ENCODE measurements at places on chromosomes 7 and 10.
A peak's percentile ranks its signal among the peaks of the same experiment; 100 is the strongest.

DNA sequence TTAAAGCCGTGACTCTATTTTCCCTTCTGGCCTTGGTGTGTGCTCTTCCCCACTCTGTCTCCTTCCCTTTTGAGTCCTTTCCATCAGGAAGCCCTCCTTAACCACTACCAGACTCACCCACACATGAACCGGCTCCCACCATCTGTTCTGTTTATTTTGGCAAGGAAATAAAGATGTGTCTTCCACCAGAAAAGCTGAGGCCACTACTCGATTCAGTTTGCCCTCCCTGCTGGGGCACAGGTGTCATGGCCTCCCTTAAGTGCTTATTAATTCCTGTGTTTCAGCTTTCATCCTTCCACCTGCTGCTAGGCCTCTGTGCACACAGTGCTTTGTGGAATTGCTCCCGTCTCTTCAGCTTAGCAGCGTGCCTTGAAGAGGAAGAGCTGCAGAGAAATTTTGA, 16.7 kb downstream of the POR start:
- DNase-seq = peak; percentile 86

DNA sequence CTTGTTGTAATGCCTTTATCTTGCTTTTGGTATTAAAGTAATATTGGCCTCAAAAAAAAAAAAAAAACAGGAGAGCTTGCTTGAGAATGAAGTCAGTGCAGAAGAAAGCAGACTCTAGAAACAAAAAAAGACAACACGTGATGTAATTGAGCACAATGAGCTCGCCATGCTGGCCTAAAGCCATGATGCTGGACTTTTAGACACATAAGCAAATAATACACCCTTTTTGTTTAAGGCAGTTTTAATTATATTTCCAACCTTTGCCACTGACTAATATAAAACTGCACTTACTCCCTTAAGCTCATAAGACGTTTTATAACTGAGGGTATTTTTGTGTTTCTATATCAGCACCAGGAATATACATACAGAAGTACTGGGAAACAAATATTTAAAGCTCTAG, 798.3 kb downstream of the KCNMA1 start:
- no peak for DNase-seq

DNA sequence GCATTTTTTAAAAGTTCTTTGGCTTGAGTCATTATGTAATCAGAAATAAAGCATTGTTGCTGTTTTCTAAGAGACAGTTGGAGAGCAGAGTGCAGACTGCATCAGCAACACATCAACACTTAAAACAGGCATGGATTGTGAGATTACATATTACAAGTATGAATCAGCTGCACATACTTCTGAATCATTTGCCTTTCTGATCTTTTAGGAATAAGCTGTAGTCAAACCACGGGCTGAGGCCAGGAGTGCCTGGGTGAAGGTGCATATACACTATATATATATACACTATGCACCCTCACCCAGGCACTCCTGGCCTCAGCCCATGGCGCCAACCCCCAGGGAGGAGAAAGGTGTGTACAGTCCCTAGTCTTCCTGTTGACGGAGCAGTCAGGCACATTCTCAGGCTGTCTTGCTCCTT, 52.4 kb upstream of the DLX6 start:
- no peak for DNase-seq

DNA sequence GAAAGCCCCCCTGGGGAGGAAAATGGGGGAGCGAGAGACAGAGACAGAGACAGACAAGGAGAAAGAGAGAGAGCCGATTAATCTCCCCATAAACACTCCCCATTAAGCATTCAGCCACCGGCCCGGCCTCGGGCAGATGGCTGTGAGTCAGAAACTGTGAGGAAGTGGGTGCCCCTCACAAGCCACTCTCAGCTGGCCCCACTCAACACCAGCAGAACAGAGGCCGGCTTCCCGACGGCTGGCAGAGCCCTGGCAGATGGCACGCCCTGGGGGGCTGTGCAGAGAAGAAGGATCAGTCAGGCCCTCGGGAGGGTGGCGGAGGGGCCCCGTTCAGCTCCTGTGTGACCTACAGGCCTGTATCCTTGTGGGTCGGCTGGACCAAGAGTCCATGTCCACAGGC, 41.2 kb downstream of the CAMK2B start:
- DNase-seq = no peak

DNA sequence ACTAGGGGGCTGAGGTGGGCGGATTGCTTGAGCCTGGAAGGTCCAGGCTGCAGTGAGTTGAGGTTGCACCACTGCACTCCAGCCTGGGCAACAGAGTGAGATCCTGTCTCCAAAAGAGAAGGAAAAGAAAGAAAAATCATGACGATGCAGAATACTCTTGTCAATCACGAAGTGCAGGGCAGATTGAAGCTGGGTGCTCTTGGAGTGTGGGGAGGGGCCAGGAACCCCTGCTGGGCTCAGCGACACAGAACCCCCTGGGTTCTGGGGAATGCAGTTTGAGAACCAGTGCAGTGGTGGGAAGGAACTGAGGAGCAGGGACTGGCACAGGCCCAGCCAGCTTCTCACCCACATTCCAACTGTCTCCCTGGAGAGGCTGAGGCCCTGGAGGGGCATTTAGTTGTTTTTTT, 10.8 kb upstream of the INTS1 start:
- no peak for DNase-seq

GRCh38 chr10:3623746-3624145, 161.3 kb downstream of the KLF6 start:
- DNase-seq = no peak

GRCh38 chr7:92834507-92835260, 1.7 kb downstream of the CDK6 start:
- no peak for DNase-seq

GRCh38 chr7:2728316-2729030, 40.5 kb downstream of the AMZ1 start:
- no peak for DNase-seq

- DNase-seq = no peak
Measured at GRCh38 chr7:139543801-139544603, 20.5 kb downstream of the CLEC2L start.

DNA sequence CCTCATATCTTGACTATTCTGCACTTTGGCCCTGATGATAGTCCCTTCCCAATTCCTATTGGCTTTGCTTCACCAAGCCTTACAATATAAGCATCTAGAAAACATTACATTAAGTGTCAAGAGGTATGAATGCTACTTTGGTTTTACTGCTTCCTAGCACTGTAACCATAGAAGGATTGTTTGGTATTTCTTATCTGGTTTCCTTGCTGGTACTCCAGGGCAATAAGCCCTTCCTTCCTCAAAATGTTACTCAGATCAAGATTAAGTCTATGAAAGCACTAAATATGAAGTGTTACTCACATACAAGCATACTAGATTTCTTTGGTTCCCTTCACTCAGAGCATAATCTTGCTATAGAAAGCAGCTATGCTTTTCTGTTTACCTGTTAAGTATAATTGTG, 492.5 kb downstream of the ETV1 start:
- DNase-seq = no peak

DNA sequence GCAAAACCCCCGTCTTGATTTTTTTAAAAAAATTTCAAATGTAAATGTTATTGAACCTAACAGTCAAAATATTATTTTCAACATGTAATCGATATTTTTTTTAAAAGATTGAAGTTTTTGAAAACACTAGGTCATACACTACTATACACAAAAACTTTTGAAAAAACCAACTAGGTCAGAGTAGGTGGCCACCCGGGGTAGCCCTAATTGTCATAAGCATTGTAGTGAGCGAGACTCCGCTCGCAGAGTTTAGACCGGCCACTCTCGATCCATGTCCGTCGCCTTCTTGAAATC, 417 bp downstream of the RFC2 start:
- DNase-seq = no peak

- DNase-seq = no peak
Measured at GRCh38 chr10:51029172-51029641, 45.1 kb upstream of the PRKG1 start.

- no peak for DNase-seq
Measured at GRCh38 chr10:89531359-89531758, 4.0 kb downstream of the SLC16A12 start.

GRCh38 chr10:133438711-133439273, 14.4 kb upstream of the SPRN start:
- DNase-seq = peak; percentile 40

DNA sequence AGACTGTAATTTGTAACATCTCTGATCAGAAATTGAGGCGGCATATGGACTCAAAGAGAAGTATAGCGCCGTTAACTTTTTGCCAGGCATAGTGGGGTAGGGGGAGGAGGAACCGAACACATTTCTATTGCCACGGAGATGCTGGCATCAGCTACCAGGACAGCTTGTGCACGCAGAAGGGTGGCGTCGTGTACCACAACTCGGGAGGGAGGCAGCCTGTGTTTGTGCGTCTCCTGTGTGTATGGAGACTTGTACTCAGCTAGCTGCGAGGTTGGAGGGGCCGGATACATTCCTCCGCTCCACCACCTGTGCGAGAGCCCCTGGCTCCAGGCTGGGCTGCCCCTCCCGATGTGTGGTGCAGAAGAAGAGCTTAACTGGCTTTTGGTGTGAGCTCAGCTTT, 634.8 kb downstream of the TYW1 start:
- DNase-seq = no peak

DNA sequence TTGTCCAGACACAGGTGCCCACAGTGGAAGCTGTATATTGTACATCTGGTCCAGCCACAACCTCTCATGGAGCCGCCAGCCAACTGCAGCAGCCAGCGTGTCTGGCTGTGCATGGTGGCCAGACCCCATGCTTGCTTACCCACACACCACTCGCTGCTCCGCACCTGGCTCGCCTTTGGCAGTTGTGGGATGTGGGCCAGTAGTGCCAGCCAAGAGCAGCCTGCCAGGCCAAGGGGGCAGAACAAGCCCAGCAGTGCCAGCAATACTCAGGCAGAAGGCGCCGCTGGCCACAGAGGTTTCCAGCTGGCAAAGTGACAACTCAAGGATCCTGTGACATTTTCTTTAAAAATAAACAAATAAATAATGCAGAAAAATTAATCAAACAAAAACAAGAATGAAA, 11.7 kb upstream of the TMEM243 start:
- no peak for DNase-seq

DNA sequence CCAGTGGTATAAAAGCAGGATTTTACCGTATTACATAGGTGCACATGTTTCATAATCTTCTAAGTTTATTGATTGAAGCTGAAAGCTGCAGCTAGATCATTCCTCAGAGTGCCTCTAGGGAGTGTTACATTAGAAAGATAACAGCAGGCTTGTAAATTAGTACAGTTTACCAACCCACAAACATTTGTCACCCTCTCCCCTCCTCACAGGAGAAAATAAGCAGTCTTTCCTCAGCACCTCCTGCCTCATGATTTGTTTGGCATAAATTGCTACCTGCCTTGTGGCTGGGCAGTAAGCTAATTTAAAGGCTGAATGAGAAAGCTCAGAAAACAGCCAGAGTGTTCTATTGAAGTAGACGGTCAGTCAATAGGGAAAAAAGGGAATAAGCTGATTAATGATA, 74.2 kb downstream of the NXPH1 start:
- no peak for DNase-seq

GRCh38 chr7:53603461-53603860, 568.0 kb downstream of the POM121L12 start:
- DNase-seq = no peak

DNA sequence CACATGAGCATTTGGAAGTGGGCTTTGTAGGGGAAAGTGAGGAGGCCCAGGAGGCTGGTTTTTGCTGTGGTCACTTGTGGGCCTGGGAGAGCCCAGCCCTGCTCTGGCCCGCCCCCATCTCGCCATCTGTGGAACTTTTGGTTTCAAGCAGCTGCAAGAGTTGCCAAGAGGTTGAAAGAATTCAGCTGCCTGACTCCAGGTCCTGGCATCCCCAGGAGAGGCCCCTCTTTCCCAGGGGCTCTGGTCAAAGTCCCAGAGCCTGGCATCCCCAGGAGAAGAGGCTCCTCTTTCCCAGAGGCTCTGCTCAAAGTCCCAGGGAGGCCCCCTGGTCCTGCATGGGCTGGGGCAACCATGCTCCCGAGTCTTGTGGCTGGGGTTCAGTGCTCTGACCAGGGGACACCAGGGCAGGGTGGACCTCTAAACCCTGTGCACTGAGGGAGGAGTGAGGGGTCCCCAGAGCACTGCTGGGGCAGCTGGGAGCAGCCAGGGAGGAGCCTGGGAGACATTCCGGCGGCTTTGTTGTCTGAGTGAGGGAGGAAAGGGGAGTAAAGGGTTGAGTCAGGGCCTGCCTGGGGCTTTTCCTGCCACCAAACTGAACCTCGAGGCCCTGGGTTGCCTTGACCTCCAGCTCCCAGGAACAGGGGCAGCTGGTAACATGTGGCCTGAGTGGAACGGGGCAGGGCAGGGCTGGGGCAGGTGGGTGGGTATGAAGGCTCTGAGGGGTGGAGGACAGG, 27.7 kb upstream of the CSGALNACT2 start:
- no peak for DNase-seq

DNA sequence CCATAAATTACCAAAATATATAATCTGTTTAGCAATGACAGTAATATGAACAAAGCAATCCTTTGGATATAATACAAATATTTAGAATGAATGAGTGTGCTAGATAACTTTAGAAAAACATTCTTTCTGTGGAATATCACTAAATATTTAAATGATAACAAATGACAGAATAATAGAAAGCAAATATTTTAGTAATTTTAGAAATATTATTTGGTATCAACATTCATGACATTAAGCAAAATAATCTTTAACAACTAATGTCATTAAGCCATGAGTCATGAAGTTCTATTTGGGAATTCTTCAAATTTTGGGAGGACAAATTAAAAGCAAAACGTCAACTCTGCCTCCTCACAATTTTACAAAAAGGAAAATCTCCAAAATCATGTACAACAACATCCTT, 844.8 kb upstream of the LRRN3 start:
- DNase-seq = no peak

GRCh38 chr10:122089311-122090017, 100.5 kb downstream of the TACC2 start:
- no peak for DNase-seq

GRCh38 chr10:126130271-126130710, 233.9 kb downstream of the FANK1 start:
- DNase-seq = no peak

GRCh38 chr10:91389636-91390512, 20.3 kb upstream of the HECTD2 start:
- peak; percentile 29 for DNase-seq

- DNase-seq = peak; percentile 99
Measured at GRCh38 chr7:151552352-151553028, 32.8 kb upstream of the RHEB start.

DNA sequence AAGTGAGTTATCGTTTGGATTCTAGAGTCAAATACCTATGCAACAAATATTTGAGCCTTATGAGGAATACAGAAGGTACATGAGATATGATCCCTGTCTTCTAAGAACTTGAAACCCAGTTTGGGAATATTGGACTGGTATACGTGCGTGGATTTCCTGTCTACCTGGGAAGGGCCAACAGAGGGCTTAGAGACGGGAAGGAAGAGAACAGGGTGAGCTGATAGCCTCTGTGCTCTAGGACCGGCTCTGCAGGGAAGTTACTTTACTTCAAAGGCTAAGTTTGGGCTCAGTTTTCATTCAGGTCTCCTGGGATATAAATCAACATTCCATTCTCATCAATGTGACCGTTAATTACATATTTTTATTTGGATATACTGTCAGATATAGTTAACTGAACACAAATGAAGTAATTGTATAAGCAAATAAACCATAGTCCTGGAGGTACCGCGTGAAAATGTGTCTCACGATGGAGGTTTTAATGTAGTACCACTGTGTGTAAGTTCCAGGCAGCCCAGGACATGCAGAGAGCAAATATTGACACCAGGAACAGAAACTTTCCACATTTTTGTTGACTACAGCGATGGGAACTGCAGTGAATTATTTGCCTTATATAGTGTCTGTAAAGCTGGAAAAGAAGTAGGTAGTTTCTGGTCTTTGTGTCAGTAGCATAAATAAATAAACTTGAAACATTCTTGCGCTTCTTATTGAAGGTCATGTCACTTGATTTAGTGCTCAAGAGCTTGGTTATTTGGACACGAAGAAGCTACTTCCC, 8.6 kb downstream of the CHST12 start:
- no peak for DNase-seq
